ENCODE measurements at places on chromosomes 5 and 9.

- DNase-seq: no peak
Measured at GRCh38 chr5:138029501-138029900, 3.4 kb downstream of the FAM13B start.

GRCh38 chr9:38526591-38526990 lies 93.8 kb downstream of the ANKRD18A start:
- no peak for DNase-seq

- DNase-seq: no peak
Measured at GRCh38 chr5:179223961-179224360, 121.3 kb downstream of the ADAMTS2 start.

GRCh38 chr9:121738411-121738810 lies 87.0 kb downstream of the DAB2IP start:
- no peak for DNase-seq

DNA sequence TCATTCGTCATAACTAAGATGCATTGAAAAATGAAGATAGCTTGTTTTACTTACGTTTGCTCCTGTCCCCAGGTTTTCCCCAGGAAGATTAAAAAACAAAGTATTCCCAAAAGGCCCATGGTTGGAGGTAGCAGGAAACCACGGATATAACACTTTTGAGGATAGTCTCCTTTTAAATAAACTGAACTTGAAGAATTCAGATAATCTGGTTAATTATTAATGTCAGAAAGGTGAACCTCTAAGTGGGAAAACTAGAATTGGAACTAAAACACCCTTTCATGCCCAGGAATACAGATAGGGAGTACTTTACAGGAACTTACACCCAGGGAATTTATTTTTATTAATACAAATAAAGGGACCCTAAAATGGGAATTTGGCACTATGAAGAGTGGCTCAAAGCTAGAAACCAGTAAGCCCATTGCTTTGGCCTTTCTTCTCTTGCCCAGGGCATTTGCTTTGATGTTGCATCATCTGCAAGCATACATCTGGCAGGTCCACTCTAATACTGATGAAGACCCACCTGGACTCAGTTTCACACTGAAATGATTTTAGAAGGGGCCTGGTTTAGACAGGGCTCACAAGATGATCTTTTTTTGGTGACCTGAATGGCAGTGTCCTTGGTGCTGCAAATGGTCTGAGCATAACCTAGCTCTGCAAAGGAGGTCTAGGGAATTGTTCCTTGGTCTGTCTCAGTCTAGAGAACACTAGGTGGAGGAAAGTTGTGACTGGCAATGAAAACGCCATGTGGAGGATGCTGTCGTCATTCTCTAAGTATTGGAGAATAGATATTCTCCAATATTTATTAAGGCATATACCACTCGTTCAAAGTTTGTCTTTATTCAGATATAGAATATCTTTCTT lies at the start of gene C5:
Gene C5, minus strand, starts transcription at position 148 of the 861 bp plus-strand sequence. Its CDS starts 29 bp downstream, at position 119.
- DNase-seq: no peak

GRCh38 chr5:118883362-118883761 lies 105.0 kb downstream of the DTWD2 start:
- no peak for DNase-seq

DNA sequence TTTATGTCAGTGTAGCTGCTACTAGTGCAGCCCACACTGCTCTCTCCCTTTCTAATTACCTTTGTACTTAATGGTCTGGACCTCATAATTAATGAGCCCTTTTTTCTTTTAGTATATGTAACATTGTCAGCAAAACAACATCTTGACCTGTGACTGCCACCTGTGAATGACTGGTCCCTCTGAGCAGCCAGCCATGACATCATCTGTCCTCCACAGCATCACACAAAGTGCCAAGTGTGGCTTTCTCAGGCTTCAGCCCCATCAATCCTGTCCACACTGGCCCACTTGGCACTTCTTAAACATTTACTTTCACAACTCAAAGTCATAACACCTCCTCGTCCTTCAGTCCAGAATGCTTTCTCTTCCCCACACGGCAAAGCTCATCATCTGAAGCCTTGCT lies 104.7 kb downstream of the GPR21 start:
- no peak for DNase-seq

DNA sequence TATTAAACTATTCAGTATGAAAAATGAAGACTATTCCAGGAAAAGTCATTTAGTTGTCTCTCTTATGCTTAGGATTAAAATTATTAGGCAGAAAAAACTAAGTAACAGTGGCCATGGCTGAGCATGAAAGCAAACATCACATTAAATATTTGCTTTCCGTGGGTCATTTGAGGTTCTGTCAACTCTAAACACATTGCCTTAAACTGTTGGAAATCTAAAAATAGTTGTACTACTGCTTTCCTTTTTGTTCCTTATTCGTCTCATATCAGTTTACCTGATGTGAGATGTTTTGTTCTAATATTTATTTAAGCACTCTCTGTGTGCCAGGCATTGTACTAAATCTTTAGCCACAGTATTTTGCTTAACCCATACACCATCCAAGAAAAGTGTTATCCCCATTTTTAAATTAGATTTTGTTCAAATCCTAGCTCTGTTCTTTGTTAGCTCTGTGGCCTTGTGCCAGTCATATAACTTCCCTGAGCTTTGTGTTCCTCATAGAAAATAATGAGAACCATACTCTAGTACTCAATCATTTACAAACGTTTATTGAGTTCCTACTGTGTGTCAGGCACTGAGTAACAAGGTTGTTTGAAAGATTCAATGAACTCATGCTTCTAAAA lies 18.7 kb upstream of the ZNF608 start:
- no peak for DNase-seq

- no peak for DNase-seq
Measured at GRCh38 chr5:79536193-79536906, 22.4 kb upstream of the HOMER1 start.

- DNase-seq: no peak
Measured at GRCh38 chr5:169814045-169814444, 166.2 kb downstream of the INSYN2B start.
